DMS79 treated with DMSO at 0.1 percent for 48 hours (cell line): ENCODE measurements at places on chromosomes 3 and 15.

DNA sequence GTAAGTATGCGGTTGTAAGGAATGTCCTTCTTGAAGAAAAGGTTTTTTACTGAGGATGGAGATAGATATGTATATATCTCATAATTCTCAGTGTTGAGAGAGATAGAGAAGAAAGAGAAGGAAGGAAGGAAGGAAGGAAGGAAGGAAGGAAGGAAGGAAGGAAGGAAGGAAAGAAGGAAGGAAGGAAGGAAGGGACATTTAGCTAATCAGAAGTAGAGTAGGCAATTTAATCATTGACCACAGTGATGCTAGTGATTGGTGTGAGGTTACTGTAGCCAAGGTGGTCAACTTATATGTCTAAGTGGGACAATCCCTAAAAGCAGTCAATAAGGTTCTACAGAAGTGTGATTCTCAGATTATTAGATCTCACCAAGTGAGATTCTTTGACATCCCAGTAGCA, 751.8 kb upstream of the CBLB start:
- no peak for DNase-seq

DNA sequence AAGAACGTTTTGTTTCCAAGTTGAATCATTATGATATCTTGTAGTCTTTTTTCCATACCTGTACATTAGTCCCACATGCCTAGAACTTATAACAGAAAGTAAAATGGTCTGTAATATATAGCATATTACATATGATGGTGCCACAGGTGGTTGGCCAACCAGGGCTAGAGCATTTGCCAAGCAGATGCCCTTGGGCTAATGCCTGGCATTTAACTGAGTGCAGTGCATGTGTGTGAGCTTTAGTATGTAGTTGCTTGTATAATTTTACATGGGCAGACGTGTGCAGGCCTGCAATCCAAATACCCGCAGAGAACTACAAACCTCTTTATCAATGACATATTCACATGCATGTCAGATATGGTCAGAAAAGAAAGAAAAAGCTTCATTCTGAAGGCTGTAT, 27.5 kb downstream of the THSD4 start:
- DNase-seq = no peak

GRCh38 chr3:71309886-71310285, 273.6 kb downstream of the FOXP1 start:
- no peak for DNase-seq

DNA sequence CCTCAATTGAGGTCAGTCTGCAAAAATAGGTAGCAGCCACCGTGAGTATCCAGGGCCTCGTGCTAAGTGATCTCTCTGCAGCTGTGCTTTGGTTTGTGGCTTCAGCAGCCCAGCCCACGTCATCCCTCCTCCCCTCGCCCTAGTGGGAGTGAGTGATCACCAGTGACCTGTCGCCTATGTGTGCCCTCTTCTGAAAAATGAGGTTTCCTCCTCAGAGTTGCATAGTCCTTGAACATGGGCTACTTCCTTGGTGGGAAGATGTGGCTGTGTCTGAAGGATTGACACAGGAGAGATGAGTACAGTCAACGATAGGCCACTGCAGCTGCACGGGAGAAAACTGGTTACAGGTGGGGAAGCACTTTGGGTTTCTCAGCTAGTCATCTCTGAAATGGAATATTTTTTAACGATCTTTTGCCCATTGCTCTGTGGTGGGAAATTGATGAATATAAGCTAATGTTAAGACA, 144.8 kb upstream of the BHLHE40 start:
- no peak for DNase-seq

GRCh38 chr3:99846477-99847160, 29.0 kb downstream of the CMSS1 start:
- DNase-seq = no peak

DNA sequence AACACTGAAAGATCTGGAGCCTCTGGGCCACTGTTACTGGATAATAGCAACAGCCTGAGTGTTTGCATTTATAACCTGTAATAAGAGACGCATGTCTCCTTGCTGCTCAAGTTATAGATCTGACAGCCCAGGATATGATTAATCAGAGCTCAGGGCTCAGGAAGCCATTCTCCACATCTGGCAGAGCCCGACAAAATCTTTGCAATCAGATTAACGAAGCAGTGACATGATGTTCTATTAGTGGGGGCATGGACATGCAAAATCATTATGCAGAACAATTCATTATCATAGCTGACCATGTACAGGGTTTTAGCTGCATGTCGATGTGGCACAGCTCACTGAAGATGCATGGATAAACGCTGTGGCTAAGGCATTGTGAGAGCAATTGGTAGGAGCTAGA, 730.3 kb downstream of the ZNF385D start:
- DNase-seq = no peak

- DNase-seq = no peak
These were observed 548.1 kb upstream of the AGTR1 start for GRCh38 chr3:148149556-148149955.
